IPS-NIHi11 (cell line): ENCODE measurements at places on chromosomes 7 and 10.

DNA sequence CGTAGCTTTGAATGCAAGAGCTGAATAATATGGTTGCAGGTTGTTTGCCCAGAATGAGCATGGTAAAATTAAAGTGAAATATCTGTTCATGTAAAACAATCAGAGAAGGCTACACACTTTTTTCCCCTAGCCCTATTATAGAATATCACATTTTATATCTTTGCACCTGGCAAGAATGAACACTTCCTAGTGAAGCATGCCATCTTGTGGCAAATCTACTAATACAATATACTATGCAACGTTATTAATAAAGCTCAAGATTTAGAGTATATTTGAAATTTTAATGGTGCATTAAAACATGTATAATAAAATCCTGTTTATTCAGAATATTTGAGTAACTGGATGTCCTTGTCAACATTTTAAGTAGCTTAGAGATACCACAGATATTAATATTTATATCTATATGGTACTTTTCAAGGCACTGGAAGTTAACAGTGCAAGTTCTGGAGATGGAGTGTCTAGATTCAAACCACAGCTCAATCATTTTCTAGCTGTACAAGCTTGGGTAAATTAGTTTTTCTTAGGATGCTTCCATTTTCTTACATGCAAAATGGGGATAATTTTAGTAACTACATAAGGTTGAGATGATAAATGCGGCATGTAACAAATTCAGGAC lies 643.1 kb upstream of the SEMA3D start:
- DNase-seq, result no peak

- DNase-seq, result no peak
These were observed 36.0 kb upstream of the OTUD1 start for GRCh38 chr10:23402856-23403255.

- DNase-seq, result no peak
These were observed 45.6 kb downstream of the COBL start for GRCh38 chr7:51270965-51271364.

- no peak for DNase-seq
These were observed 436.8 kb upstream of the GALNT17 start for GRCh38 chr7:70694971-70695794.

DNA sequence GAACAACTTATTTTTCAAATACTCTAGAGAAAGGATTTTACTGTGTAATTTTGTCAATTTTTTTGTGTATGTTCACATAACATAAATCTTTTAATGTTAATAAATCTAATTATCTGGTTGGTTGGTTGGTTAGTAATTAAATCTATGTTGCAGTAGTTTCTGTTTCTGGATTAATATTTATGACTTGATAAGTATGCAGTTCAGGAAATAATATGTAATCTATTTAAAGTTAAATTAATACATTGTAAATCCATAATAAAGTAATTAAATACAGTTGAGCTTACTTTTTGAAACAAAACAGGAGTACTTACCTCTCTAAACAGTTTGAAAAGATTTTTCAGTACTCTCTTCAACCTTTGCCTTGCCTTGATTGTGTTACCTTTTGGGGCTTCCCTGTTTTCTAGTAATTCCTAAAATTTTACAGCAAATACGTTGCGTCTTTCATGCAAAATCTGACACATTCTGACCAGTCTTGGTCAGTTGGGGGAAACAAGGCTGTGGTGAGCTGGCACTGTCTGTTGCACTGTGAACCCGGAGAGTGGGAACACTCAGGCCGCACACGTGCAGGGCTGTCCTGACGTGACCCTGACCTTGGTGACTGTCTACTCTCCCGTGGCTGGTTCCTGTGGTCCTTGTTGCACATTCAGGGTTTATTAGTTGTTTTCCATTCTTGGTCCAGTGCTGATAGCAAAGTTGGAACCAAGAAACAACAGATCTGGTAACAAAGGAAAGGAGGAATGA lies 45.6 kb upstream of the FGL2 start:
- no peak for DNase-seq

DNA sequence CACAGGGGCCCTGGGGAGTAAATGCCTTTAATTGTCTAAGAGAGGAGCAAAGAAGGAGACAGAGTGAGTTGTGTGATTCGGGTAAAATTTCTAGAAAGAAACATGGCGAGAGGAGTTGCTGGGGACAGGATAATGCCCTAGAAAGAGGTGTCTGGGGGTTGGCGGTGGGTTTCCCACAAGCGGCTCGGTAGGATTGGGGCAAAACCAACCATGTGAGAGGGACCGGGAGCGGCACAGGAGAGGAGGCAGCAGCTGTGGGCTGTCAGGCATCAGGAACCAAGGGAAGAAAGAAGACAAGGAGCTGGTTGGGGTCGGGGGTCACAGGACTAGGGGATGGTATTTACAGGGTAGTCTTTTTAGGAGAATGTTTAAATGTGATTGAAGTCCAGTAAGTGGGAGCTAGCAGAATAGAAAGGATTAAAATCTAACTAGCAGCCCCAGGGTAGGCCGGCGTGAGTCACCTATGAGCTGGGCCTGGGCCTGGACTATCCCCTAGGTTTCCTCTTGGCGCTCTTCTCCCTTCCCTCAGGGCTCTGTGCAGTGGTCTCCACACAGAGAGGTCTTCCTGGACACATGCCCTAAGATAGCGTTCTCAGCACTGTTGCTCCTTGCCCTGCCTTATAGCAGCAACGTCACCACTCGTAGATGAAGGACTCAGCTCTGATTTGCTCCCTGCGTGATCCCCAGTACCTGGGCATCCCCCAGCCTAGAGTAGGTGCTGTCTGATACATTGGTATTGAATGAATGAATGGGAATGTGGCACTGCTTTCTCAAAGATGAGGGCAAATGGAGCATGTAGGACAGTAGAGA lies 32.6 kb downstream of the IKZF1 start:
- no peak for DNase-seq

- DNase-seq, result no peak
These were observed 793 bp downstream of the FOXL3 start for GRCh38 chr7:290554-291372.

- no peak for DNase-seq
These were observed 107.5 kb upstream of the ARID5B start for GRCh38 chr10:61793760-61794703.

GRCh38 chr10:62237966-62238365 lies 30.7 kb downstream of the RTKN2 start:
- no peak for DNase-seq

- DNase-seq, result no peak
These were observed 54.1 kb upstream of the NPSR1 start for GRCh38 chr7:34603711-34604444.

GRCh38 chr10:92667078-92667477 lies 22.7 kb upstream of the HHEX start:
- no peak for DNase-seq

DNA sequence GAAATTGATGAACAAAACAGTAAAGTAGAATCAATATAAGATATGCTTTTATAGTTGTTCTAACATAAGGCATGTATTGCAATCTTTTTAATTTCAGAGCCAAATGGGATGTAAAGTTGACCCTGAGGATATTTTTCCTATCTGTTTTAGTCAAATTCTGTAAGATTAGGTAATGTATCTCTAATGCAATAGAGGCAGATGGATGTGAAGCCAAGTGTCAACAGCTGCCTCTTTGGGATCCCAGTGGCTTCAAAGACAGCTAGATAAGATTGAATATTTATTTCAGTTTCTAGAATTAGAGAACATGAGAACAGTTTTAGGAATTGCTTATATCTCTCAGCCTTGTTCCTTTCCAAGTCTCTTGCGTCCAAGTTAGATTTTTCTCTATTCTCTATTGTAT lies 208.3 kb downstream of the DNAJB9 start:
- DNase-seq, result no peak

- peak; percentile 89 for DNase-seq
These were observed 50.5 kb upstream of the COBL start for GRCh38 chr7:51366930-51367613.

- no peak for DNase-seq
These were observed 63.9 kb upstream of the PRKCQ start for GRCh38 chr10:6643962-6644361.

GRCh38 chr10:45495438-45496152 lies 121.6 kb downstream of the ALOX5 start:
- no peak for DNase-seq

GRCh38 chr7:159177284-159177953 lies 32.8 kb upstream of the VIPR2 start:
- no peak for DNase-seq

GRCh38 chr10:33147013-33147310 lies 187.5 kb downstream of the NRP1 start:
- DNase-seq, result no peak

DNA sequence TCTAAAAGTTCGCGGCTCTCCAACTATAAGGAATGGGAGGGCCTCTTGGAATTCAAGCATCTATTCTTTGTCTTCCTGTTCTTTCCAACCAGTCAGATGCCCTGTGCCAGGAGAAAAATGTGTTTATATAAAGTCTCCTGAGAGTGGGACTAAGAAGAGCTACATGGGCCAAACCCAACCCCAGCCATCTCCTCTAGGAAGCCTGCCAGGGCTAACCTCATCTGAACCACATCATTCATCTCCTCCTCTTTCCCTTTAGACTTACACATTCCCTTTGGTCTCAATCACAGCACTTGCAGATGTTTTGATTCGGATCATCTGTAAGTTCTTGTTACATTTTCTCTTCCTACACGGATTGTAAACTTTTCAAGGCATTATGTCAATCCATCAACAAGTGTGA lies 62.6 kb downstream of the DOCK4 start:
- DNase-seq, result no peak

DNA sequence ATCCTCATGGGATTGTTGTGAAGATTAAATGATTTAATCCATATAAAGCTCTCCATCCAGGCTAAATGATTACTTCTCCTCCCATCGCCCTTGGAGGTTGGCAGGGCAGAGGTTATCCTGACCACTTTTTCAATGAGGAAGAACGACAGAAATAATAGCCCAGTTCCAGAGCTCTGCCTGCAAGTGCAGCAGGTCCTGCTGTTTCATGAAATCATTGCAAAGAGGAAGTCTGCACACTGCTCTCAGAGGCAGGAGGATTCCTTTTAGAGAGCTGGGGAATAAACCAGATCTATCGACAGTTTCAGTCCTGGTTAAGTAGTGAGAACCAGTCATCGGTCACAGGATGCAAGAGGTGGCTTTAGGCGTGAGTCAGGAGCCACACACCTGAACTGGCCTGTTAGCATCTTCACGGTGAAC lies 25.0 kb upstream of the CDH23 start:
- DNase-seq, result no peak

DNA sequence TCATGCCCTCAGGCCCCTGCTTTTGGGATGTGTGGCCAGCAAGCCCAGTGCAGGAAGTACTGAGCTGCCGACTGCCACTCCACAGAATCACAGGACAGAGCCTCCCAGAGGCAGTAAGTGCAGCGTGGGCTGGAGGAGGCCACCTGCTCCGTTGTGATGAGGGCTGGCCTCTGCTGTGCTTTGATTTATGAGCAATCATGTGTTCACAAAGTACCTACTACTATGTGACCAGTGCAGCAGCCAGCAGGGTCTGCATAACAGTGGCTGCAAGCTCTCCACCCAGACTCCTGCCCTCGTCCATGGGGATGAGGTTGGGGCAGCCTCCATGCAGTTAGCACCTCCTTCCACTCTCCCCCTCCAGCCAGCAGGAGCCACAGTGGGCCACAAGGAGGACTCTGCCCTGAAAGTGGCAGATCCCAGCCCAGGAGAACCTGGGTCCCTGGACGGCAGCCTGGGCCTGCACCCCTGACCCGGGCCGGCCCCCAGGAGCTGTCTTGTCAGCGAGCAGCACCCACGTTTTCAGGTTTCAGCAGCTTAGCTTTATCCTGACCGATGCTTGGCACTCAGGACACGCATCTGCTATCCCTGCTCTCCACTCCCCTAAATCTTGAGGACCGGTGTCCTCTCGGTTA lies 37.7 kb upstream of the INSIG1 start:
- no peak for DNase-seq

DNA sequence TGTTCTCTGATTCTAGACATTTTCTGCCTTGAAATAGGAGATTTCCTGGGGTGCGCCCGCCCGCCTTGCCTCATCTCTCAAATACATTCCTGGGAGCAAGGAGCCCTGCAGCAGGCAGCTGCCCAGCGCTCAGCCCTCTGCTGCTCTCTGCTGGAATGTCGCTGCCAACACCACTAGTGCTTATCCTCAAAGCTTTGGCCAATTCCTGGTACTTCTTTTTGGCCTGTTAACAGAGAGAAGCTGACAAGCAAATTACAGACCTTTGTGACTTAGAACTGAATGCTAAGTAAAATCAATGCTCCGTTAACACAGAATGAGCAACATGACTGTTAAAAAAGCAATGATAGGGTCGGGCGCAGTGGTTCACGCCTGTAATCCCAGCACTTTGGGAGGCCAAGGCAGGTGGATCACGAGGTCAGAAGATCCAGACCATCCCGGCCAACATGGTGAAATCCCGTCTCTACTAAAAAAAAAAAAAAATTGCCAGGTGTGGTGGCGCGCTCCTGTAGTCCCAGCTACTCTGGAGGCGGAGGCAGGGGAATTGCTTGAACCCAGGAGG lies 41.9 kb upstream of the SYPL1 start:
- DNase-seq, result peak; percentile 87

DNA sequence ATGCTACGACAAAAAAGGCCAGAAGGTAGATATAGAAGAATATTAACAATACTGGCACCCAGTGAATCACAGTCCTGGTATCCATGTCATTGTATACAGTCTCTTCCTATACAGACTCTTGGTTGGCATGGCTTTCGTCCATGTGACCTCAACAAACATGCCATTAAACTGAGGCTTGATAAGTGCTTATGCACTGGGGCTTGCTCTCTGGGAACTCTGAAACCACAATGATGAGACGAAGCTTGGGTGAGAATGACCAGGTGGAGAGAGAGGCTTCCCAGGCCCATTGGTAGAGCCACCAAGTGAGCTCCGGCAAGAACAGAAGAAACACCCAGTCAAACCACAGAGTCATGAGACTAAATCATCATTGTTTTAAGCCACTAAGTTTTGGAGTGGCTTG lies 33.2 kb downstream of the PNPLA8 start:
- no peak for DNase-seq

GRCh38 chr10:54234832-54235231 lies 566.2 kb downstream of the PCDH15 start:
- DNase-seq, result no peak

GRCh38 chr7:33192695-33193291 lies 63.4 kb downstream of the BBS9 start:
- no peak for DNase-seq
